Esophagus squamous epithelium (tissue), 5 donors: ENCODE measurements at places on chromosomes 7 and 10. TPM values are rescaled to one million over a fixed set of nuclear protein-coding genes. Genes with fewer than 3 reads are reported as not detected.

DNA sequence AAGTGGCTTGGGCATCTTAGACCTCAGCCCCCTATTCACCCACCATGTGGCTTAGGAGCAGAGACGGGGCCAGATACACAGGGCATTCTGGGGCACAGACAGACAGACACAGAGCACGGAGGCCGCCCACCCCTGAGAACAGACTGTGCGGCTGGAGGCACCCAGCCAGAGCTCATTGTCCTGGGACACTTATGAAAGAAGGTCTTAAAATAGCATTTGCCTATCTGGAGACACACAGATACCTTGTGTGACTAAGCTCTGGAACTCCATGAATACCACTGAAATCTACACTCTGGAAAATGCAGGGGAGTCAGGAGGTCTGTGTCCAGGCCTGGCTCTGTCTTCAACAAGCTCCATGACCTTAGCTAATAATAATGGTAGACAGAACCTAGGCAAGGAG lies 41.4 kb upstream of the ADO start:
- no peak for DNase-seq

DNA sequence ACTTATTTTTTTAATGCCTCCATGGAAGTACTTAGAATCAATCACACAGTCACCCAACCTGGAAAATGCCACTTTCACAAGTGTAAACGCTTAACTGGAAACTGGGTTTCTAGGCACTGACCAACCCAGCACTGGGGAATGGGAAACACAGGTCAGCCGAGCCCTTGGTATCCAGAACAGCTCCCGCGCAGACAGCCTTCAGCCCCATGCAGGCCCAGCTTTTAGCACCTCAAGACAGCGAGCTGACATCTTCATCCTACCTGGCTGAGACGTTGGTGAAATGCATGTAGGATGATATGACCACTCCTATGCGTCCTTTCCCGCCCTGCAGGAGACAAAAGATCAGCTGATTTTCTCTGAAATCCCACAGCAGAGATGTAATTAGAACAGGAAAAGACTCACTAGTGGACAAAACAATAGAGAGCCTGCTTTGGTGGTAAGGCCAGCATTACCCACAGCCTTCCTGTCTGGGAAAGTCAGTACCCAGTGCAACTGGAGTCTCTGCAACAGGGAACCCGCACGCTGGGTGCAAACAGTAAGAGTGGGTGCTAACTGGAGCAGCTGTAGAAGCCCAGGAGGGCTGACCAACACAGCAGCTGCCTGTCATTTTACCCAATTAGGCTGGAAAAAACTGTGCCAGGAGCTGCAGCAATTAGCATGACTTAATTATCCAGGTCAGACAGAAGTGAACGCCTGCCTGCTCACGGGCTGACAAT lies 153.7 kb downstream of the TNS3 start:
- DNase-seq = no peak

DNA sequence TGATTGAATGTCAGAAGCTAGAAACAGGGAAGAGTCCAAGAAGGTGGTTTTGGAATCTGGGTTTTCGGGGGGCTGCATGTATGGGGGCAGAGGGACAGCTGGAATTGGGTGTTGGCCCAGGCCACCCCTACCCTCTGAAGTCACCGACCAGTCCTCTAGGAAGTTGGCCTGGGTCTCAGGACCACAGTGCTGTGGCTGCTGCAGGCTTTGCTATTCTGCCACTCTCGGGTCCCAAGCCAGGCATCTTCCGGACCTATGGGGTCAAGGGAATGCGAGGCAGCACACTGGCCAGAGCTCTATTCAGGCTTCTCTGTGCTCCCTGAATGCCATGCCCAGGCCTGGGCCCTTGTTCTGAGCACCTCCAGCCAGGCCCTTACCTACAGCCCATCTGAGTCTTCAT lies 13.2 kb downstream of the FGF8 start:
- no peak for DNase-seq

- no peak for DNase-seq
These were observed 9.9 kb downstream of the TWIST1 start for GRCh38 chr7:19107356-19108146.

The ITPRID1 gene
- not detected for total RNA-seq

- no peak for DNase-seq
These were observed 28.2 kb downstream of the SLC29A4 start for GRCh38 chr7:5310822-5311405.

DNA sequence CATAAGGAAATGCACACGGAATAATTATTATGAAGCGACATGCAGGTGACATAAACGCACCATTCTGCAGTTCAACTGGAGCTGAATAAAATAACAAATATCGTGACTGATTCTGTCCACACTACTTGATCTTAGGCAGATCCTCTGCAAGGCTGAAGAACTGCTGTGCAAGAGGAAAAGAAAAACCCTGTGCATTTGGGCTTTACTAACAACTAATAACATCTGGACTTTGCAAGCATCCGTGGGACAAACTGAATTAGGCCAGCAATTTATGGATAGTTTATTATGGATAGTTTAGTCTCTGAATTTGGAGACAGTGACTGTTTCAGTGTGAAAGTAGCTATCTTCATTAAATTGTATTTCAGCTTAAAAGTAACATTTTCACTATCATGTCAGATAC lies 309.4 kb downstream of the SFMBT2 start:
- no peak for DNase-seq

The CHCHD2 gene
- total RNA-seq = 296 TPM

The GRID2IP gene
- total RNA-seq = 0.38 TPM

GRCh38 chr7:133234961-133235875 lies 17.7 kb upstream of the EXOC4 start:
- DNase-seq = no peak

- no peak for DNase-seq
These were observed 712 bp downstream of the FOXP2 start for GRCh38 chr7:114415064-114415989.

DNA sequence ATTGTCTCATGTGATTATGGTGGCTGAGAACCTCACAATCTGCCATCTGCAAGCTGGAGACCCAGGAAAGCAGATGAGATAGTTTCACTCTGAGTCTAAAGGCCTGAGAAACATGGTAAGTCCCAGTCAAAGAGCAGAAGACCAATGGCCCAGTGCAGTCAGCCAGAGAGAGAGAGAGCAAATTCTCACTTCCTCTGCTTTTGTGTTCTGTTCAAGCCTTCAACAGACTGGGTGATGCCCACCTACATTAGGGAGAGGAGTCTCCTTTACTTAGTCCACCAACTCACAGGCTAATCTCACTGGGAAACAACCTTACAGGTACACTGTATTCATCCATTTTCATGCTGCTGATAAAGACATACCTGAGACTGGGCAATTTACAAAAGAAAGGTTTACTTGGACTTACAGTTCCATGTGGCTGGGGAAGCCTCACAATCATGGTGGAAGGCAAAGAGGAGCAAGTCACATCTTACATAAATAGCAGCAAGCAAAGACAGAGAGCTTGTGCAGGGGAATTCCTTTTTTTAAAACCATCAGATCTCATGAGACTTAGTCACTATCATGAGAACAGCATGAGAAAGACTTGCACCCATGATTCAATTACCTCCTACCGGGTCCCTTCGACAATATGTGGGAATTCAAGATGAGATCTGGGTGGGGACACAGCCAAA lies 4.7 kb upstream of the FRMPD2 start:
- DNase-seq = no peak

The MAT1A gene
- total RNA-seq = 0.09 TPM

The OPN4 gene
- not detected for total RNA-seq

GRCh38 chr10:133405272-133405671 lies 11.3 kb downstream of the MTG1 start:
- DNase-seq = no peak

GRCh38 chr7:105264707-105265106 lies 124.0 kb downstream of the SRPK2 start:
- DNase-seq = no peak

DNA sequence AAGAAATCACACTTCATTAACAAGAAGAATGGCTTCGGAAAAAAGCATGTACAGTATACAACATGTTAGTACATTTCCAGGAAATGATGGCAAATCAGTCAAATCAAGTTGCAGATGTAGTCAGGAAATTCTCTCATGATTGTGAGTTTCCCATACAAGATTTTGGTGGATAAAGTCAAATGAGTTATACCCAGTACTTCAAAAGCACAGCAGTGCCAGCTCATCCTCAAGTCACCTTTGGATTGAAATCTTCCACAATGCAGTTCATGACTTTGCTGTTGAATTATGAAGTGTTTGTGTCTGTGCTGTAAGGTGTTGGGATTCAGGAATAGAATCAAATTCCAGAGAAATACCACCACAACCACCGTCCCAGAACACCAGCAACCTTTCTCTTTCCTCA lies 301.3 kb upstream of the BMPER start:
- DNase-seq = no peak

DNA sequence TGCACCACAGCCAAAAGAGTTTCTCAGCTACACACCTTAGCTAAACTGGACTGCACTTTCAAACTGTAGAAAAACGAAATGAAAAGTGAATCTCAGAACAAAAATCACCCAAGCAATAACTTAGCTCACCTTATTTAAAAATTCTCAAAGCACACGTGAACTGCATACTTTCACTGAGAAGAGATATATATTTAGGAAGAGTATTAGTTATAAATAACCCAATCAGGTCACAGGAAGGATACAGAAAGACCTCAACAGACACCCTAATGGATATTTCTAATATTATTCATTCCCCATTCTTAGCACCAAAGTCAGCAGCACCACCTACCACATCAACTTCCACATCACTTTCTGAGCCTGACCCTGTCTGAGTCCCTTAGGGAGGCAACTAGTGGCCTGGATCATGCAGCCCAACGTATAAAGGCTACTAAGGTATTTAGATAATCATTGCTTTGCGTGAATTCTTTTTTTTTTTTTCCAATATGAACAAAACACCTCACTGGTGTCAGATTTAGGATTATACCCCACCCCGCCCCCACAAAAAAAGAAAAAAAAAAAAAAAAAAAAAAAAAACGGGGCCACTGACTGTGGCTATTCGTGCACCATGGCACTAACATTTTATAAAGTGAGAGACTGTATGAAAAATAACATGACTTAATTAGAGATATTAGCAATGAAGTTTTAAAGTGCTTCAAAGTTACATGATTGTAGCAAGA lies 2.6 kb downstream of the ABI1 start:
- DNase-seq = no peak

GRCh38 chr7:32501522-32501921 lies 6.2 kb downstream of the AVL9 start:
- no peak for DNase-seq

The CALCR gene
- not detected for total RNA-seq

- no peak for DNase-seq
These were observed 47.9 kb downstream of the CSGALNACT2 start for GRCh38 chr10:43186150-43186549.

The SMURF1 gene
- total RNA-seq = 22.0 TPM

The GDF2 gene
- total RNA-seq = not detected

GRCh38 chr10:114405011-114405350 lies 679 bp upstream of the AFAP1L2 start:
- no peak for DNase-seq

GRCh38 chr10:22693371-22693784 lies 21.0 kb downstream of the PIP4K2A start:
- DNase-seq = no peak

- no peak for DNase-seq
These were observed 513.3 kb downstream of the MDFIC start for GRCh38 chr7:115435178-115435577.

The COL28A1 gene
- total RNA-seq = 3.1 TPM

DNA sequence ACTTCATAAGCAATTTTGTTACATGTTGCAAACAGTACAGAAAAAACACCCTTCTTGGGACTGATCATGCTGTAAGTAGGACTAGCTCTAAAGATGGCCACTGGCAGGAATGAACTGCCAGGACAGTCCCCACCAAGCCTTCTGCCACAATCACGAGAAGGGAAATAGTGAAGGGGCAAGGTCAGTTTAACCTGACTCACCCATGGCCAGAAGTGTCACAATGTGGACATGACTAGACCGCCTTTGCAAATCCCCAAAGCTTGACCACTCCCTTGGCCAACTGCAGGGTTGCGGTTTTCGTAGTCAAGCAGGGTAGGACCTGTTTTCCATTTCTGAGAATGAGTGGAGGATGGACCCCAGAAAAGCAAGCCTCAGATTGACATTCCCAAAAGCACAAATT lies 19.4 kb upstream of the FRAT2 start:
- DNase-seq = no peak

DNA sequence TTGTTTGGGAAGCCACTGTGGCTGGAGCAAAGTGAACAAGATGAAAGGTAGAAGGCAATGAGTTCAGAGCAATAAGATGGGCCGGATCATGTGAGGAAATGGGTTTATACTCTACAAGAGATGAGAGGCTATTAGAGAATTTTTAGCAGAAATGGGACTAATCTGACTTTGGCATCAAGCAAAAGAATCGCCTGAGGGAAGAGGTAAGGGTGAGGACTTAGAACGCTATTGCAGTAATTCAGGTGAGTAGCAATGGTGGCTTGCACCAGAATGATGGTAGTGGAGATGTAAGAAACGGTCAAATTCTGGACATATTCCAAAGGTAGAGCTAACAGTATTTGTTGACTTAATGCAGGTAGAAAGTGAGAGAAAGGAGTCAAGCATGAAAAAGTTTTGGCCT lies 29.5 kb upstream of the AKAP9 start:
- no peak for DNase-seq

DNA sequence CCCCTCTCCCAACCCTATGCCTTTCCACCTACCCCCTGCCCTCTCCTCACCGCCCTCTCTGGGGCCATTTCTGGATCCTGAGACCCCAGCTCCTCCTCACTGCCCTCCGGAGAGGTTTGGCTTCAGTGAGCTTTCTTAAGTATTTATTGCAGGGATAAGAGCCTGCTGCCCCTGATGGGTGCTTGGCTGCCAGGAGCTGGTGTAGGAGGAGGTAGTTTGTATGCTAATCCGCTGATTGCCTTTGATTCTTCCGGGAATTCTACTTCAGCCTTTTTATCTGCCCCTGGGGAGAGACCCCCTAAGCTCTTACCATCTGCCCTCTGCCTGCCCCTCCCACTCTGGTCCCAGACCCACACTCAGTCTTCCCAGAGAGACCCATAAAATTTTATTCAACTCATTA lies 263.5 kb upstream of the PODXL start:
- no peak for DNase-seq

The CDHR1 gene
- total RNA-seq = 13.4 TPM

DNA sequence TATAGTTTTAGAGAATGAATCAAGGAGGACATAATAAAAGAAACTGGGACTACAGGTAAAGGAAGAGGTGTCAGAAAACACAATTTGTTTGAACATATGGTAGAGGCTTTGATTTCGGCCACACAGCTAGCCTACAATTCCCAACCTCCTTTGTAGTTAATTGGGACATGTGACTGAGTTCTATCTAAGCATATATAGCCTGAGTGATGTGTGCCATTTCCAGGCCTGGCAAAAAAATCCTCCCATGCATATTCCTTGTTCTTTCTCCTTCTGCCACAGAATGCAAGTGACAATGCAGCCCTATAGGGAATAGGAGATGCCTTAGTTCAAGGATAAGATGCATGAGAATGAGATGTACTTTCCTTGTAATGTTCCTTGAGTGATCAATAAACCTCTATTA lies 590.7 kb upstream of the STEAP1 start:
- no peak for DNase-seq

GRCh38 chr10:98030093-98030821 lies at the start of gene CRTAC1:
CRTAC1 (minus strand) TSS chr10:98030621; CDS start chr10:98030472, 149 bp downstream.
- DNase-seq = no peak

The CFAP70 gene
- 0.53 TPM for total RNA-seq

- no peak for DNase-seq
These were observed 27.8 kb downstream of the CDHR3 start for GRCh38 chr7:105990727-105991453.
